ENCODE measurements at places on chromosomes 2 and 18. TPM values are rescaled to one million over a fixed set of nuclear protein-coding genes. Genes with fewer than 3 reads are reported as not detected.

LONRF2 gene
- total RNA-seq = 1.0 TPM

HOXD11 gene
- total RNA-seq = not detected

MRO gene
- 0.82 TPM for total RNA-seq

RND3 gene
- total RNA-seq = 59.7 TPM

PROKR1 gene
- total RNA-seq = not detected

SLC9A4 gene
- not detected for total RNA-seq

MEIS1 gene
- 21.9 TPM for total RNA-seq

CRYGC gene
- total RNA-seq = not detected

HJURP gene
- total RNA-seq = 4.9 TPM

CCDC148 gene
- total RNA-seq = 0.23 TPM

SCG2 gene
- total RNA-seq = 0.47 TPM

NOTO gene
- not detected for total RNA-seq

LOXL3 gene
- total RNA-seq = 7.3 TPM

SLC4A5 gene
- total RNA-seq = not detected

OXER1 gene
- not detected for total RNA-seq

ANKAR gene
- 2.9 TPM for total RNA-seq

KCNIP3 gene
- total RNA-seq = 22.5 TPM

ZAP70 gene
- 2.2 TPM for total RNA-seq

ALLC gene
- total RNA-seq = not detected

CYTIP gene
- total RNA-seq = not detected

LIMS3 gene
- 1.9 TPM for total RNA-seq

POTEI gene
- not detected for total RNA-seq

Data from pericardium fibroblast (primary cell).